ENCODE measurements at places on chromosomes 1 and 21. TPM values are rescaled to one million over a fixed set of nuclear protein-coding genes. Genes with fewer than 3 reads are reported as not detected.

DNA sequence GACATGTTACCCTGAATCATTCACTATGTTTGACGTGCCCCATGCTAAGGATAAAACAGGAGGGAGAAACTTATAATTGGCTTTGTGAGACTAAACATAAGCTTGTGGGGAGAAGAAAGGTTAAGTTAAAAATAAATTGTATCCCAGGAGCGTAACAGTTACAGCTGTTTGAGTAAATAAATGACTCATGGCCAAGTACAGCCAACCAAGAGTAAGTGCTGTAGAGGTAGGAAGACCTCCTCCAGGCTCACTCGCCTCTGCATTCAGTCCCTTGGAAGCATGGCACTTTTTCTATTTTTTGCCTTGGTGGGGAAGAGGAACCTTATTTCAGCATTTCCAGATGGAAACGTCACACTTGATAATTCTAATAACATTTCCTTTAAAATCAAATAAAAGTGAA is 116.5 kb downstream of the ZP4 start:
- no peak for DNase-seq
- H3K4me3 ChIP-seq: no peak overlapping the region
- peaks cover 2% of the 10 kb centered on the region for H3K4me1 ChIP-seq
- no peaks in the 10 kb centered on the region for H3K27me3 ChIP-seq
- no peaks in the 10 kb centered on the region for H3K36me3 ChIP-seq

GRCh38 chr1:78104322-78104721 is 58.6 kb downstream of the GIPC2 start:
- no peak overlapping the region for H3K4me3 ChIP-seq
- no peaks in the 10 kb centered on the region for H3K27me3 ChIP-seq
- DNase-seq: no peak
- H3K36me3 ChIP-seq: no peaks in the 10 kb centered on the region
- no peaks in the 10 kb centered on the region for H3K4me1 ChIP-seq

GRCh38 chr1:198929961-198930599 is 291.2 kb downstream of the PTPRC start:
- no peak for DNase-seq
- peaks cover 2% of the 10 kb centered on the region for H3K4me1 ChIP-seq
- no peak overlapping the region for H3K4me3 ChIP-seq
- no peaks in the 10 kb centered on the region for H3K36me3 ChIP-seq
- no peak overlapping the region for H3K27ac ChIP-seq

- DNase-seq: no peak
- no peak overlapping the region for H3K4me3 ChIP-seq
- no peaks in the 10 kb centered on the region for H3K27me3 ChIP-seq
- no peak overlapping the region for H3K27ac ChIP-seq
These were observed 10.8 kb downstream of the SSBP3 start for GRCh38 chr1:54395281-54395934.

The HCRTR1 gene
- total RNA-seq: not detected

The DDR2 gene
- total RNA-seq: 0.48 TPM

DNA sequence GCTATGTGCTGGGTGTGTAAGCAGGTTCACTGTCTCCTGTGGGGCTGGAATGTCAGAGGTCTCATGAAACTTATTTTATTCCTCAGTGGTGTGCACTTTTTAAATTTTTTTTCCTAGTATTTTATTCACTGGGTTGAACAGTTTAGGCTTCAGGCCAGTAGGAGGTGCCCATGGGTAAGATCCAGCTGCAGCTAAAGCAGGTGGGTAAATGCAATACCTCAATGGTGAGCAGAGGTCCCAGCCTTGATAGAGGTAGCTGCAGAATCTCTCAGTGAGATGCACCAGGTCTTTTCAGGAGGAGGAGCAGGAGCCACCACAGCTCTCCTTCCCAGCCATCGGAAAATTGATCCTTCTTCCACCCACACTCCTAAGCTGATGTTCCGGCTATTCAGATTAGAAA is 12.6 kb upstream of the OR6N2 start:
- H3K27ac ChIP-seq: no peak overlapping the region
- peak; percentile 61 for DNase-seq
- no peaks in the 10 kb centered on the region for H3K27me3 ChIP-seq
- H3K36me3 ChIP-seq: no peaks in the 10 kb centered on the region

DNA sequence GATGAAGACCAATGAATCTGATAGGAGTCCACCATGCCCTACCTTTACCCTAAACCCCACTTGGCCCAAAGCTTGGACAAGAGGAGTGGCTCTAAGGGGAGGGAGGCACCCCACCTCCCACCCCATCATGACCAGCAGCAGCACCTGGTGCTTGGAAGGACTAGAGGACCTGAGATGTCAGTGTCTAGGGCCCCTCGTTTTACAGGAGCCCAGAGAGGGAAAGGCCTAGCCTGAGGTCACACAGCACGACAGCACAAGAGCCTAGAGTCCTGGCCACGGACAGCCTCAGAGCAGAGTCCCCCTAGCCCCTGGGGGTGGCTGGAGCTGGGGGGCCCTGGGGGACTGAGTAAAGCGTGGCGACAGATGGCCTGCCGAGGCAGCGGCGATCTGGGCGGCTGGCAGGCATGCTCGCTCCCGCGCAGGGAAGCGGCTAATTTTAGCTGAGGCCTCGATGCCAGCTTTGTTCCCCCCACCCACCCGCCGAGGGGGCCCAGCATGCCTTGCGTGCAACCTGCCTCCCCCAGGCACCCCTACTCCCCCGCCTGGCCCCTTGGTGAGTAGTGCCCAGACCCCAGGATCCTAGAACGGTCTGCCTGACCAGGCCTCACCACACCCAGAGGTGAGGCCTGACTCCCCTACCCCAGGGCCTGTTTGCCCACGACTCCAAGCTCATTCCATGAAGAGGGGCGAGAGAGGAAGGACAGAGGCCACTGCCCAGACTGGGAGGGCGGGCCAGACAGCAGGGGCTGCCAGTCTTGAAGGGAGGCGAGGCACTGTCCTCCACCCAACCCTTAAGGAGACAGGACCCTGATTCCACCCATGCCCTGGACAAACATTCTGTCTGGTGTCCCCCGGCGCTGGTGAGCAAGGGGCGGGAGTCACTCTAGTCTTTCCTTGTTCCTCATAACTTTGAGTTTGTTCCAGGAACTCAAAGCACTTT is 39.0 kb downstream of the AHDC1 start:
- no peak for DNase-seq
- no peak overlapping the region for H3K27ac ChIP-seq
- H3K4me1 ChIP-seq: peaks cover 18% of the 10 kb centered on the region

The PLA2G4A gene
- total RNA-seq: 0.39 TPM

- H3K27me3 ChIP-seq: no peaks in the 10 kb centered on the region
- H3K4me1 ChIP-seq: no peaks in the 10 kb centered on the region
- H3K4me3 ChIP-seq: no peak overlapping the region
- H3K27ac ChIP-seq: no peak overlapping the region
These were observed 13.6 kb downstream of the ACTL8 start for GRCh38 chr1:17768651-17769241.

The AXDND1 gene
- total RNA-seq: 0.46 TPM

The CHRM3 gene
- total RNA-seq: 4.2 TPM

DNA sequence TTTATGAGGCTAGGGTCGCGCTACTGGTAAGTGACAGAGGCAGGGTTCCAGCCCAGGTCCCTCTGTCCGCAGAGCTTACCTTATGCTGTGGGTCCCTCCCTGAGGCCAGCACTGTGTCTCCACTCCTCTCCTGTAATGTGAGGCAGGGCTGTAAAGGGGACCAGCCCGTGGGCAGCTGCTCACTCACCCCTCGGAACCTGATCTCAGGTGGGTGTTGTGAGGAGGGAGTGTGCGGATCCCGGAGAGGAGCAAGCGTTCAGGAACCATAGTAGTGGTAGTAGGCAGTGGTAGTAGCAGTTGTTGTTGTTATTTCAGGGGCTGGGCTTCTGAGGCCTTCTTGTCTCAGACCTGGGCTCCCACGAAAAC is 1.7 kb downstream of the ZC3H12A start:
- peaks cover 4% of the 10 kb centered on the region for H3K27me3 ChIP-seq
- no peak for DNase-seq
- H3K4me1 ChIP-seq: peaks cover 17% of the 10 kb centered on the region
- peak overlapping the region; percentile 71 for H3K4me3 ChIP-seq
- H3K36me3 ChIP-seq: peaks cover 23% of the 10 kb centered on the region
- H3K27ac ChIP-seq: no peak overlapping the region

The AVPR1B gene
- not detected for total RNA-seq

DNA sequence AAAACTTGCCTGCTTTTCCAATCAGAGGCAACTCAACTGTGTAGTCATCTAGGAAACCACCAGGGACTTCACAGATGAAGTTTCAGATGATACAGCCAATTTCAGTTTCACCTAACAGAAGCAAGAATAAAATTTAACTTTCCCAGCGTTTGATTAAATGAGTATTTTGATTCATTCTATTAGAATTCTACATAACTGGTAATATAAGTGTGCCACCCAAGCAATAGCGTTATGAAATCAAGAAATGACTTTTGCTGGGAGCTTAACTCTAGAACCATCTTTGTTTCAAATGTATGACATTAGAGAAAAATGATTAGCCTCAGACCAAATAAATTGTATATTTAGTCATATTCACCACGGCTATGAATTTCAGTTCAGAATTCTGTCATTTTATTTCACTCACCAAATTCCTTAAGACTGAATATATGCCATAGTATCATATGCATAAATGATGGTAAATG is 239.3 kb downstream of the NRIP1 start:
- H3K4me3 ChIP-seq: no peak overlapping the region
- H3K4me1 ChIP-seq: peaks cover under 1% of the 10 kb centered on the region
- no peak for DNase-seq
- H3K36me3 ChIP-seq: no peaks in the 10 kb centered on the region
- no peak overlapping the region for H3K27ac ChIP-seq
- H3K27me3 ChIP-seq: no peaks in the 10 kb centered on the region

GRCh38 chr21:21238629-21239400 is 240.6 kb downstream of the NCAM2 start:
- H3K27ac ChIP-seq: no peak overlapping the region
- no peak overlapping the region for H3K4me3 ChIP-seq
- no peaks in the 10 kb centered on the region for H3K27me3 ChIP-seq
- DNase-seq: no peak

The IFI44L gene
- total RNA-seq: not detected

GRCh38 chr1:233897325-233898162 is 6.9 kb upstream of the SLC35F3 start:
- no peaks in the 10 kb centered on the region for H3K4me1 ChIP-seq
- H3K36me3 ChIP-seq: no peaks in the 10 kb centered on the region
- no peak overlapping the region for H3K4me3 ChIP-seq
- DNase-seq: no peak

DNA sequence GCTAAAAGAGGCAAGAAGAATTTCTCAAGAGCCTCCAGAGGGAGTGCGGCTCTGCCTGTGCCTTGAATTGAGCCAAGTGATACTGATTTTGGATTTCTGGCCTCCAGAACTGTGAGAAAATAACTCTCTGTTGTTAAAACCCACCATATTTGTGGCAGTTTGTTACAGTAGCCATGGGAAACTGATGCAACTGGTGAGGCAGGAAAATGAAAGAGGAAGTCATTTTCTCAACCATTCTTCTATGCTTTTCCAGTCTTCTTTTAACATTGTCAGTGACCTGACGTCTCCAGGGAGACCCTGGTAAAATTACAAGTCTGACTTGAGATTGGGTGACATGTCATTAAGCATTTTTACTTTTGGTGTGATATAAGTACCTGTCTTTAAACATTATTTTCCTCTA is 5.8 kb downstream of the OR6P1 start:
- no peak overlapping the region for H3K27ac ChIP-seq
- H3K36me3 ChIP-seq: no peaks in the 10 kb centered on the region
- no peaks in the 10 kb centered on the region for H3K4me1 ChIP-seq
- no peak overlapping the region for H3K4me3 ChIP-seq
- H3K27me3 ChIP-seq: no peaks in the 10 kb centered on the region

- H3K4me1 ChIP-seq: peaks cover 7% of the 10 kb centered on the region
- peak overlapping the region; percentile 48 for H3K4me3 ChIP-seq
- no peaks in the 10 kb centered on the region for H3K36me3 ChIP-seq
- no peak overlapping the region for H3K27ac ChIP-seq
These were observed 112.4 kb downstream of the PLXNA2 start for GRCh38 chr1:208131621-208132286.

DNA sequence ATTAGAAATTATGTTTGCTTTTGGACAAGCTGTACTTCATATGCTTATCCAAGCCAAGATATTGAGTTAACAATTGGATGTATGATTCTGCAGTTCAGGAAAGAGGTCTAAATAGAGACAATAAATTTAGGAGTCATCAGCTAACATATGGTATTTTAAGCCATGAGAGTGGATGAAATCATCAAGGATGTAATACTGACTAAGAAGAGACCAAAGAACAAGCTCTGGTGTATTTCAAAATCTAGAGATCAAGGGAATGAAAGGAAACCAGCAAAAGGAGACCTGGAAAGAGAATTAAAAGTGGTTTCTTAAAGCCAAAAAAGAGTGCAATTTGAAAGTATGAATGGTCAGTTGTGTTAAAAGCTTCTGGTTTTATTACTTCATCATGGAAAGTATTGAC is 183.6 kb upstream of the BEND5 start:
- H3K27ac ChIP-seq: no peak overlapping the region
- no peak for DNase-seq
- H3K36me3 ChIP-seq: peaks cover 22% of the 10 kb centered on the region
- no peaks in the 10 kb centered on the region for H3K27me3 ChIP-seq
- H3K4me3 ChIP-seq: no peak overlapping the region

GRCh38 chr1:17642943-17643342 is 103.4 kb downstream of the ARHGEF10L start:
- H3K27me3 ChIP-seq: no peaks in the 10 kb centered on the region
- no peak overlapping the region for H3K4me3 ChIP-seq
- H3K27ac ChIP-seq: no peak overlapping the region

Data from H9 (cell line).